Stimulated activated CD8-positive, alpha-beta memory T cell treated with anti-CD3 and anti-CD28 coated beads, Interleukin-7, amount 100 ng/mL, for 24 hours (primary cell): ENCODE measurements at places on chromosomes 16 and 17.

GRCh38 chr17:47257651-47258339 is 4.2 kb downstream of the ITGB3 start:
- DNase-seq, result no peak

- DNase-seq, result no peak
These were observed 78.7 kb downstream of the LITAF start for GRCh38 chr16:11507991-11508390.

DNA sequence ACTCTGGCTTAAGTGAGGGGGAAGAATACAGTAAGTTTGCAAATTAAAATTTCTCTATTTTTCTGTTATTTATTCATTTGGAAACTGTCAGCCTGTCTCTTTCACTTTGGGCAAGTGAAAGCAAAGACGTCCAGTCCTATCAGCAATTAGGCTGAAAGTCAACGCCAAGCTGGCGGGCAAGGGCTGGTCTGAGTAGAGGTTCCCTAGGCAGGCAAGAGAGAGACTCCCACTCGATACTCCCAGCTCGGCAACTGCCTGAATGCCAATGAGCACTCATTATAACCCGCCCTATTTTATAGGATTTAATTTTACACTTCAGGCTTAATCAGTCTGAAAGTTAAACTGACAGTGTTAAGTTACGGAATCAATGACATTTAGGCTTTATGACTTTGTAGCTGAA is 14.3 kb upstream of the SLC38A8 start:
- DNase-seq, result no peak

DNA sequence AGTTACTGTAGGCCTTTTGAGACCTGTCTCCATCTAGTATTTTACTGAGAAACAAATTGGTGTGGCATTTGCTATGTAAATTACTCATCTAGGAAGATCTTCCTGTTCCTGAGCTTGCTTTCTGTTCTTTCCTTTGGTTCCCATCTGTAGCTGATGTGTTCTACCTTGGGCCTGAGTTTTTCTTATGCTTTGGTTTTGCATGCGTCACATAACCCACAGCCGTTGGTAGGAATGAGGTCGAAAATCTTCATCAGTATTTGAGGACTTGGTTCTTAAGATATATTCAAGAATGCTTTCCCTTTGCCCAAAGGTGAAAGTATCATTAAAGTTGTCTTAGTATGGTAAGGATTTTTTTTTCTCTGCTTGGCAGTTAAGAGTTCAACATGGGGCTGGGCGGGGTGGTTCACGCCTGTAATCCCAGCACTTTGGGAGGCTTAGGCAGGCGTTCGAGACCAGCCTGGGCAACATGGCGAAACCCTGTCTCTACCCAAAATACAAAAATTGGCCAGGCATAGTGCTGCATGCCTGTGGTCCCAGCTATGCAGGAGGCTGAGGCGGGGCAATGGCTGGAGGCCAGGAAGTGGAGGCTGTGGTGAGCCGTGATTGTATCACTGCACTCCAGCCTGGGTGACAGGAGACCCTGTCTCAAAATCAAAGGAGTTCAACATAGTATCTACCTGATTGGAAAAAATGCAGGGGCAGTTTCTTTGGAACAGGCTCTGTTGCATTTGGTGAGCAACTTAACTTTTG is 28.8 kb downstream of the IST1 start:
- DNase-seq, result no peak

DNA sequence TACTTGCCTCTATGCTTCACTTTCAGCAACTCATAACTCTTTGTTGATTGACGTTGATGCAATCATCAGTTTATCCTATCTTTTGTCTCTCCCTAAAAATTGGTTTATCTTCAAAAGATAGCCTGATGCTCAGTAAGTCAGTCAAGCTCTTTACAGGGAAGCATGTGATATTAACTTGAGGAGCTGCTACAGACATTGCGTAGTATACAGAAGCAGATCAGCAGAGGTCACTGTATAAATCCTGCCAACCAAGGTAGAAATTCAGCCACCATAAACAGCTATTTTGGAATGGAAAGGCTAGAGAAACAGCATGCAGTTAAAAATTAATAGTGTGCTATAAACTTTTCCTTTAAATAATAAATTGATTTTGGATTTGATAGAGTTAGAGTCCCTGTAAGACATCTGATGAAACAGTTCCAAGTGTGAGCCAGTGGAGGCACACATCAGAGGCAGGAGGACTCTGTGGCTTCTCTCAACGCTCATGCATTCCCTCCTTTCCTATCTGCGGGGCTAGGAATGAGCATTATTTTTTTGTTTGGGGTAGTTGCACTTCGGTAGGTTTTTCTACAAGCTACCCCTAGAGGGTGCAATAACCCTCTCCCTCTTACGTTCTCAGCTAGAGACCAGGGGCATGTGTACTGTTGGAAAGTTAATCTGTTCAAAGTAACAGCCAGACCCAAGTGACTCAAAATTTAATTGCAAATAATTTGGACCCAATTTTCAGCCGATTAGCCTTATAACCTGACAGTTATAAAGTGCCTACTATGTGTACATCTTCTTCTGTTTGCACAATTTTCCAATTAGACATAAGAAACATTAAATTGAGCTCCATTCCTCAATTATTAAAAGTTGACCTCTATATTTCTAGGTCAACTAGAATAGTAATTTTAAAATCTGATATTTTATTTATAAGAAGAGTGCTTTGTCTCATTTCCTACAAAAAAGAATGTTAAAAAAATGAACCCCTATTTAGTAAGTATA is 647.7 kb upstream of the SOX9 start:
- DNase-seq, result no peak

GRCh38 chr16:31043352-31043751 is 10.0 kb downstream of the STX4 start:
- no peak for DNase-seq

DNA sequence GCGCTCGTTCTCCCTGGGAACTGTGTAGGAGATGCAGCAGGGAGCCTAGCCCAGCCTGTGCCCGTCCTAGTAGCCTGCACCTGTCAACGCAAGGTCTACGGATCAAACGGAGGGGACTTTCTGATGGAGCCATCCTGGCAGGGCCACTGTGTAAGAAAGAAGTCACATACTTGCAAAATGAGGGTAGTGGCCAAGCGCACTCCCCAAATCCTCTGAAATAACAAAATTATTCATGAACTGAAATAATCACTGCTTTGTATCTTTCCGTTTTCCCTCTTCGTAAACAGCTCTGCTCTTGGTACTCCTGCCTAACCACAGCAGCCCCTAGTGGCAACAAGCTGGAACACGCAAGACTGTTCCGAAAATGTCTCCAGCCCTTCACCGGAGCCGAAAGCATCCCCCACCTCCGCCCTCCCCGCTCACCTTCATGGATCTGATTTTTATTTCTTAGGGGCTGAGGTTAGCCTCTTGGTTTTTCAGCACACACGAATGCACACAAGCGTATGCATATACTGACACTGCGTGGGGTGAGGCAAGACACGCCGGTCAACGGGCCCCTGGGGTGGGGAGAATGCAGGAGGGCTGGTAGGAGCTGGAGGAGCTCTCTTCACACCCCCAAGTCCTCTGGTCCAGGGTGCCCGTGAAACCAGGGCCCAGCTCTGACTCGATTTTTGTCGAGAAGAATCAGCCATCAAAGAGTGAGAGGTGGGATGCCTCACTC is 100.8 kb downstream of the ABCC12 start:
- DNase-seq, result peak; percentile 3

DNA sequence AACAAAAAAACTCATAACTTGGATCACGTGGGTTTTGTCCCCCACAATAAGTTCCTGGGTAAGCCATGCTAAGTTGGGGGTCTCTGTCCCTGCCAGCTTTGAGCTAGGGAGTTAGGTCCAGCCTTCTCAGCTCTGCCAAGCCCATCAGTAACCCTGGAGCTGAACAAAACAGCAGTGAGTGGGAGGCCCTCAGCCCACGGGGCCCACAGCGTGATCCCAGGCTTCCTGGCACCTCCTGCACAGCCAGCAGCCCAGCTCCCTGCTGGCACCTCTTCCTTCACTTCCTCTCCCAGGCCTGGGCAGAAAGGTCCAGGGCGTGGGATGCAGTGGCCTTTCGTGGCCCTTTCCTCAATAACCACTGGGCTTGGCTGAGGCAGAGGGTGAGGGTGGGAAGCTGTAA is 35.5 kb upstream of the CDC42EP4 start:
- no peak for DNase-seq

DNA sequence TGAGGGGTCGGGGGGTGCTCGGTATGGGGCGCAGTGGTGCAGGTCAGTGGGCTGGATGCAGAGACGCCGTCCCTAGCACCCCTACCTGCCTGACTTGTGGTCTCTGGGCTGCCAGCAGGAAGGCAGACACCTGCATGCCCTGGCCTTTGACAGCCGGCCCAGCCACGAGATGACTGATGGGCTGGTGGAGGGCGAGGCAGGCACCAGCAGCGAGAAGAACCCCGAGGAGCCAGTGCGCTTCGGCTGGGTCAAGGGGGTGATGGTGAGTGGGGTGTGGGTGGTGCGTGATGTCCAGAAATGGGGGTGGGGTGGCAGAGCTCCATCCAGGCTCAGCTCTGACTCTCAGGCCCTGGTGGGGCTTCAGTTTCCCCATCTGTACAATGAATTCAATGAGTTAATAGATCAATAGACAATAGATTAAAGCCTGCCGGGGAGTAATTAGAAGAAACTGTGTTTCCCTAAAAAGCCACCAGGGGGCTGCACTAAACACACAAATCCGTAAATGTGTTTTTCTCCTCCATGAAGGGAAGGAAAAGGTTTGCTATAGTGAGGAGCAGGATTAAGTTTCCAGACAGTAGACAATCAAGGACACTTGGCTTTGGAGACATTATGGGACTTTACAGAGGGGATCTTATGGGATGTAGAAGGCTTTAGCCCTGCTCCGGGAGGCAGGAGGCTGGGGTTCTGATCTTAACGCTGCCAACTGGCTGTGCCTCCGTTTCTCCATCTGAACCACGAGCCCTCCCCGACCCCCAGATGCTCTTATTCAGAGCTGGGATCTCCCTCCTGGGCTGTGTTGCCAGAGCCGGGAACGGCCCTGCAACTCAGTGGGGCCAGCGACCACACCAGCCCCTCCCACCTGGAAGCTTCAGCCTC is 2.2 kb downstream of the SLC12A3 start:
- DNase-seq, result no peak

- DNase-seq, result no peak
These were observed 30.6 kb downstream of the CHD9 start for GRCh38 chr16:53085369-53085843.

DNA sequence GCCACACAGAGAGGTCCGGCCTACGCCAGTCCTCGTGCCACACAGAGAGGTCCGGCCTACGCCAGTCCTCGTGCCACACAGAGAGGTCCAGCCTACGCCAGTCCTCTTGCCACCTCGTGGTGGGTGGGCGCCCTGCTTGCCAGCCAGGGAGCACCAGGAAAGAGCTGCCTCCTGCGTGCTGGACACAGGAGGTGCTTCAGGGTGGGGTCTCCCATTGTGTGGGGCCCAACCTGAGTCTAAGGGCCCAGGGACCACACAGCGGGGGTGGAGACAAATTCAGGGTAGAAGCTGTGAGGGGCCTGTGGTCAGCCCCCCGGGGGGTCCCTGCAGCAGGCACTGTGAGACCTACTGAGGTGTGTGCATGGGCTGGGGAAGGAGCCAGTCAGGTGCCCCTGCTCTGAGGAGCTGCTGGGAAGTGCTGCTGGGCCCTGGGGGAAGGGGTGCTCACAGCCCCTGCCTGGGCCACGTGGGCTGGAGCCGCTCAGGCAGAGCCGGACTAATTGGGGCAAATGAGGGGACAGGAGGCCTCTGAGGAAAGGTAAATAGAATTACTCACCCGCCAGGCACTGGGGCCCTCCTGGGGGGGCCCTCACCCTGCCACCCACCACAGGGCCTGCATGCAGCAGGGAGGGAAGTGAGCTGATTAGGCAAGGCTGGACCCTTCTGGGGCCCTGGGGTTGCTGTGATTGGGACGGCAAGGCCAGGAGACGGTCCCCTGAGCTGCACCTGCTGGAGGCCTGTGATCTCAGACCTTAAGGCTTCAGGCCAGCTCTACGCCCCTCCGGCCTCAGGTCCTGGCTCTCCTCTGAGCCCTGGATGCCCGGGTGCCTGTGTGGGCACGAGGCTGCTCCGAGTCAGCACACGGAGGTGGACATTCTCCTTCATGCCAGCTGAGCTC is 11.0 kb downstream of the GCGR start:
- DNase-seq, result no peak

DNA sequence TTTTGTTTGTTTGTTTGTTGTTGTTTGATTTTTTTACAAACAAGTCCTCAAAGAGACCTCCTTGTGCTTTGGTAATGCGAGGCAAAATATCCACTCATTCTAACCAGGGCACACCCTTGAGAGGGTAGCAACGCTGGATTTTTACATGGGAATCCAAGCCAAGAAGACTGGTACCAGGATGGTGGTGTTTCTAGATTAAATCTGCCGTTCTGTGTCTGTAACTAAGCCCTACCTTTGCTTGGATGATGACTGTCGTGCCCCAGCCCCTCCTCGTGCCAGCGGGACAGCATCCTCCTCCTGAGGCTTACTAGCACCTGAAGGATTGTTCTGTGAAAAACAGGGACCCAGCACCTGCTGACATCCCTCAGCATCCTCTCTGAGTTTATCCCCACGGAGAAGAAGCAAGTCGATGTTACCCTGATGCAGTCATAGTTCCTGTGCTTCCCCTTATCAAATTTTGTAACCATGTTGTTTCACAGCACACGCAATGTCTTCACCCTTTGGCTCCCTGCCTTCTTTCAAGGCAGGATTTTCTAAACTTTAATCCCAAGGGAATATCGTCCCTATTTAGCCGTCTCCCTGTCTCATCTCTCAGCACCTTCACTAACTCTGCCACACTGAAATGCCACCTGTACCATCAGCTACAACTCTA is 5.1 kb upstream of the HSBP1 start:
- DNase-seq, result no peak

- no peak for DNase-seq
These were observed 16.1 kb upstream of the C17orf78 start for GRCh38 chr17:37359682-37360188.

- DNase-seq, result no peak
These were observed 14.2 kb upstream of the NLRC3 start for GRCh38 chr16:3591436-3591803.

DNA sequence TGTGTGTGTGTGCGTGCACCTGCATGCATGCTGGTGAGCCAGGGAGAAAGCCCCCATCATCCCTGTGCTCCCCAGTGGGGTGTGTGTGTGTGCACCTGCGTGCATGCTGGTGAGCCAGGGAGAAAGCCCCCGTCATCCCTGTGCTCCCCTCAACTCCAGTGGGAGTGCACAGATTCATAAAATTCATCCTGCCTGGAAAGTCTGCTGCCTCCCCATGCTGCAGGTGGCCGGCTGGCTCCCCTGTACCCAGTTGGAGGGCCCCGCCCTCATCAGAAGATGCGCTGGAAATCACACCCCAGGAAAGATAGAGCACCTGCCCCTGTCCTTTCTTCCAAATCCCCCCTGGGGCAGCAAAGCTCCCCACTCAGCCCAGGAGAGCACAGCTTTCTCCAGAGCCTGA is 84.8 kb upstream of the DOC2B start:
- DNase-seq, result no peak

DNA sequence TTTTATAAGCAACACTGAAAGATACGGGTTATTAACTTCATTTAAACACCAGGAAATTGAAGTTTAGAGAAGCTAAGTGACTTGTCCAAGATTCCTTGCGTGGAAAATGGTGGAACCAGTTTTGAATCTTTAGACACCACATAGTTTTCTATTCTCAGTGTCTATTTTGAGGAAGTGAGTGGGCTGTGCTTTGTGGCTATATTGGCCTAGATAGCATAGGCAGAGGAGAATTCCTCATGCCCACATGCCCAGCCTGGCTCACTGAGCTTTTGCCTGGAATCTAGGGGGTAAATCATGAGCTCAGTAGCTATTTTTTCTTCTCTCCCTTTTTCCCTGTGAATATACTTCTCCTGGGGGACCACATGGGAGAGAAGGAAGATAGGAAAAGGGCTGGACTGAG is 431.3 kb downstream of the HS3ST3B1 start:
- no peak for DNase-seq

GRCh38 chr17:72338847-72339790 is 218.3 kb downstream of the SOX9 start:
- DNase-seq, result no peak

- DNase-seq, result no peak
These were observed 36.5 kb upstream of the DHRS7B start for GRCh38 chr17:21089933-21090901.
